GM23248 (cell line): ENCODE measurements at places on chromosomes 6 and 20. TPM values are rescaled to one million over a fixed set of nuclear protein-coding genes. Genes with fewer than 3 reads are reported as not detected.

OCSTAMP gene
- not detected in 2 replicates for polyA plus RNA-seq

EDN3 gene
- not detected in 2 replicates for polyA plus RNA-seq

ULBP2 gene
- polyA plus RNA-seq: 29.5 and 30.1 TPM in 2 replicates

MAFB gene
- polyA plus RNA-seq: 3.8 and 4.4 TPM in 2 replicates

DNA sequence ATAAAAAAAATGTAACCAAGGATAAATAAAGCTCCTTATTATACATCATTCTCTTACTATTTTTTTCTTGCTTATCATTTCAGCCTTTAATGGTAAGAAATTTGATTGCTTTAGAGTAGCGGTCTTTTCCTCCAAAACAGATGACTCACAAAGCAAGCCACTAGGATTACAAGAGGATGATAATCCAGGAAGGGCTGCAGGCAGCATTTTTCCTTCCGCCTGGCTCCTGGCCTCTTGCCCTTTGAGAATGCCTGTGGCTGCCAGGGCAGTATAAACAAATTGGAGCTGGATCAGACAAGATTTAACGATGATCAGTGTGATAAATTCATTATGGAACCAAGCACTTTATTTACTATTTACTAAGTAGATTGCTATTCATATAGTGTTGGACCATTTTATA lies 9.7 kb upstream of the FBXL4 start:
- peak; percentile 8 for DNase-seq

GRCh38 chr6:148934539-148934938 lies 187.7 kb downstream of the UST start:
- DNase-seq: peak; percentile 83
